ENCODE measurements at places on chromosomes 1 and 21.

DNA sequence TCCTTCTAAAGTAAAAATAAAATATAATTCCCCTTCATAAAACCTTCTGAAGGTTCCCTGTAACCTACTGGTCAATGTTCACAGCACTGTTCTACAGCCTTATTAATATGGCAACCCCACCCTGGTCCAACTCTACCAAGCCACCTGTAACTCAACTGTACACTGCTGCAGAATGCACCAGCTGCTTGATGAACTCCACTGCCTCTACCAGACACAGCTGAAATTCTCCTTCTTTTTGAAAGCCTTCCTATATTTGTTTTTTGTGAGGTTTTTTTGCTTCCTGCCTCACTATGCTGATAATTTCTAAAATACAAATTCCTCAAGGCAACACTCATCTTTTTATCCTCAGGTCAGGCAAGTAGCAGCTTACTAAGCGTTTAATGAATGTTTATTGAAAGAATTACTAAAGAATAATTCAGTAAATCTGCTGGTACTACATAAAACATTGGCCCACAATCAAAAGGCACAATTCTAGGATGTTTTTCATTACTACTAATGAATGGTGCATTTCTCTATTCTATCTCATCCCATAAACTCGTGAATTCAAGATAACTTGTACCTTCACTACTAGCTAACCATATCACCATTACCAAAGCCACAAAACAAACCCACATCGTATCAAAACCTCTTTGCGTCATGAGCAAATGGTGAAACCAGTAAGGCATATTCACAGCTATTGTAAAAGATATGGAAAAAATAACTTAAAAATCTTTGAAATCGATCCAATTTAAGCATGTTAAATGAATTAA lies 2.4 kb downstream of the SSX2IP start:
- no peak for DNase-seq

DNA sequence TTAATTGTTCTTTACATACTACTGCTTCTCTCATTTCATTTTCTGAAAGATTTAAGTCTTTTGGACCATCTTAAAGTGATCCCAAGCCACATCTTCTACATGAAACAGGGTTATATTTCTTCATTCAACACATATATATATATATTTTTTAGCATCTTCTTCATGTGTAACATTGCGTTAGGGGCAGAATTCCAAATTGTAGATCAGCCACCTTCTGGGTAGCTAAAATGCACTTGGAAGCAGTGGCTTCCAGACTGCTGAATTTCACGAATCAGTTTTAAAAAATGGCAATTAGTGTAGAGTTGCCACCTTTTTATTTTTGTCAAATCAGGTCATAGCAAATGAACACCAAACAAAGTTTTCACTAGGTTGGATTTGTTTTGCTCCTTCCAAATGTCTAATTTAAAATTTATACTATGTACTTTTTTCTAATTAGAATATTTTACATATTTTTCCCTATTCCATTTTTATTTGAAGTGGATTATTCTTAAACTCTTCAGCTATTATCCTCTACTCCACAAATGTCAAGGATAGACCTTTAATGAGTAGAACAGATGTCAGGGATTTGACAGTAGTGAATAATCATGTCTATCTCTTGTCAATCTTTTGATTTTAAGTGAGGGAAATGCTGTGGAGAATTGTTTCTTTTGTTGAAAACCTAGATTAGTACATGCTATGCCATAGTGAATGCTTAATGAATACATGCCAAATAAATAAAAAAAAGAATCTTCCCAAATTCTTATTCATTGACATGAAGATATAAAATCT lies 55.8 kb downstream of the DNM3 start:
- no peak for DNase-seq

DNA sequence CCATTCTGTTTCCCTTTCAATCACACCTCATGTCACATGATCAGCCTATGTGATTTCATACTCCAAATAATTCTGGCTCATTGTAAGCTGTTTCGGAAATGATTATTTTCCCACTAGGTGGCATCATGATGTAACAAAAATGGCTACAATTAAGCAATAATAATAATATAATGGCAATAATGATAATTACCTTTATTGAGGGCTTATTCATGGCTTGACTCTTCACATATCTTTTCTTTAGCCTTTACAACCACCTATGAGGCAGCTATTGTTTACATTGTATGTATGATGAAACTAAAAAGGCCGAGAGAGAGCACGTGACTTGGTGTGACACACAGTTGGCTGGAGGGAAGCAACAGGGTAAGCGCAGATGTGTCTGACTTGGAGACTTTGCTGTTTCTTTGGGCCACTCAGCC lies 12.5 kb upstream of the KPRP start:
- DNase-seq, result no peak

DNA sequence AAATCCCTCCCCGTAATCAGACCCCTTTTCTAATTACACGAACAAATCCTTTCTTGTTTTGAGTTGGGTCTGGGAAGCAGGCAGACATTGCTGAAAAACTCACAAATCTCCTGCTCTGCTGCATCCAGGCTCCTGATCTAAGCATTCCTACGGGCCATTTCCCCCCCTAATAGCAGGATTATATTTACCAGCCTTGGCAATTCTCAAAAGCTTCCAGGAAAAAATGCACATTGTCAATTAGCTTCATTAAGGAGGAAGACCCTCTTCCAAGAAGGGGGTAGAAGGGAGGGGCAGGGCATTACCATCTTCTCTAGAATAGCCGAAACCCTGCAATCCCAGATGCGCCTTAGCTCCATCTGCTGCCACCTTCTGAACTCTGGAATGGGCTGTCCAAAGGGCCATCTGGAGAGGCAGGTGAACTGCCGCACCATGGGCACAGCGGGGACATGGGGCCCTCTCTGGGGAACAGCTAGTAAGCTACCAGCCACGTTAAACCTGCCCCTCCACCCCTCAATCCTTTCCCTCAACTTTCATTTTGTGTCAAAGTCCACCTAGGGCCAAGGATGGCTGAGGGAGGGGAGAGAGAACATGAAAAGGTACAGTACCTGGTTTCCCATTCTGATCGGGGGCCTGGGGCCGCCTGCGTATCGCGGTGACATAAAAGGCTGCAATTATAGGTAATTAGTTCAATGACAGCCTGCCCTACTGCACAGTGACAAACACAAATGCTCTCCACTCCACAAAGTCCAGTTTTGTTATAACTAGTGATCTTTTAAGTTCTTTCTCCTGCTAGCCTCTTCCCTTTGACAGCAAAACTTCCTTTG lies 56.8 kb downstream of the MRPL37 start:
- no peak for DNase-seq

DNA sequence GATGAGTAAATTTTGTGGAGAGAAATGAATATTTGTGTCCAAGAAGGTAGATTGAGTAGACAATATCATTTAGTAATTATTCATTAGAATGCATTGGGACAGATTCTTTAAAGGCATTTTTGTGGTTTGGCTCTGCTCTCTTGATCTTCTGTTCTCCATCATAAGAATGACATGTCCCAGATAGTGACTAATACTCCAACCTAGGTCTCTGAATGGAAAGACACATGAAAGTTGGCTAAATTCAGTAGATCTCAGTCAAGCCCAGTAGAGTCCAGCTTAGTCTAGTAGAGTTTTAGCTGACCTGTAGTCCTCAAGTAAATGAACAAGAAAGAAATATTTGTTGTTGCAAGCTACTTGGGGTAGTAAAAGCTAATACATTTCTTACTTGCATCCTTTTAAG lies 61.8 kb upstream of the DNAH14 start:
- DNase-seq, result no peak

- DNase-seq, result no peak
Observed at GRCh38 chr1:22108339-22109105, 34.4 kb downstream of the WNT4 start.

DNA sequence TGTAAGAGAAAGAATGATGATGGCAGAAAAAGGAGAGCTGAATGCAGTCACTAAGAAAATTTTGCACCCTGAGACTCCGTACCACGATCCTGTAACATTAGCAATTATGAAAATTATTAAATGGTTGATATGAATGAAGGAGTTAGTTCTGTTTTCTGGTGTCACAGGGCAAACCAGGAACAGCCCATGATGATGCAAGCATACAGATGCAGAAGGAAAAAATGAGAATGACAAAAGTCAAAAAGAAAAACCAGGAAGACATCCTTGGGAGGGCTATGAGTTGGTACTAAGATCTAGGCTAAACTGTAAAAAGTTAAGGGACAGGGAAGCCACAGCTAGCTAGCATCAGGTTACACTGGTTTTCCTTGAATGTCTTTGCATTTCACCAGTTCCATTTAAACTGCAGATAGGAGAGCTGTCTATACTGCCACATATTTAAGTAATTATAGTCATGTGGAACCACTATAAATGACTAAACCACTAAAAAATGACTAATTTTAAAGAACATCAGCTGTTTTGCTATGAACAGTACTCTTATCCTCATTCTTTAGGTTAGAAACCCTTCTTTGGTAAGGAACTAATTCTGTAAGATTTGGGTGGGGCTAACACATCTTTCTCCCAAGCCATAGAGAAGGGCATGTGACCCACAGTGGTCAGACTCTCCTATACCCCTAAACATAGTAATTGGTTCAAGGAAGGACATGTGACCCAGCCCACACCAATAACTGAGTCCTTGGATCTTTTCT lies 11.4 kb downstream of the DOCK7 start:
- no peak for DNase-seq

GRCh38 chr1:3174487-3175247 lies 105.7 kb downstream of the PRDM16 start:
- no peak for DNase-seq

DNA sequence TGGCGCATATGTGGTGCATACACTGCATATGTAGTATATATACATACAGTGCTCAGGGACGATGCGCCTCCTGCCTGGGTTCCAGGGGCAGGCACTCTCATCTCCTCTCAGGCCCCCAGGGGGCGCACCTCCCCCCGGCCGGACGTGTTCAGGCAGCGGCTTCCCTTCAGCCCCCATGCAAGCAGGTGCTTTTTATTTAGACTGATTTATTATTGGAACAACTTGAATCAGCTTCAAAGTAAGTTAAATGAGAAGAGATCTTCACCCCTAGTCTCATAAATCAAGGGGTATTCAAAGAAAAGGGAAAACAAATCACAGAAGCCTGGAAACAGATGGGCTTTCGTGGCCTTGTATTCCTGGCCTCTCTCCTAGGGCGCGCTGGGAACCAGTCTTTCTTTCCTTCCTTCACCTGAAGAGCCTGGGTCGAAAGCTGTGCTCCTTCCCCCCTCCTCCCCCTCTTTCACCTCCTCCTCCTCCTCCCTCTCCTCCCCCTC lies 64.6 kb downstream of the UBIAD1 start:
- peak; percentile 64 for DNase-seq

GRCh38 chr1:83673312-83673711 lies 325.6 kb downstream of the TTLL7 start:
- DNase-seq, result peak; percentile 12

- no peak for DNase-seq
Observed at GRCh38 chr1:38746402-38746935, 113.1 kb downstream of the RRAGC start.

DNA sequence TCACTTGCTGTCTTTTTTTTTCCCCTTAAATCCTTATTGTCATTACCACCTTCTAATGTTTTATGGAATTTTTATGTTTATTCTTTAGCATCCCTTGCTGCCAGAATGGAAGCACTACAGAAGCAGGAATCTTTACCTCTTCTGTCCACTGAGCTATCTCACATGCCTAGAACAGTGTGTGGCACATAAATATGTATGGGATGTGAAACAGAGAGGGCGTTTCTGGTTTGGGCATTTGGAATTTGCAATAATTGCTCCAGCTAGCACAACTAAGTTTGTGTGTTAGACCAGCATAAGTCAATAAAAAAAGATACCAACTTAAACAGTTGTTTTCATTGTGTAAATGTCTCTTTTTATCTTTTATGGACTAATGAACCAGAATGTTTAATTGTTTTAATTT lies 330.8 kb downstream of the DISC1 start:
- DNase-seq, result no peak

DNA sequence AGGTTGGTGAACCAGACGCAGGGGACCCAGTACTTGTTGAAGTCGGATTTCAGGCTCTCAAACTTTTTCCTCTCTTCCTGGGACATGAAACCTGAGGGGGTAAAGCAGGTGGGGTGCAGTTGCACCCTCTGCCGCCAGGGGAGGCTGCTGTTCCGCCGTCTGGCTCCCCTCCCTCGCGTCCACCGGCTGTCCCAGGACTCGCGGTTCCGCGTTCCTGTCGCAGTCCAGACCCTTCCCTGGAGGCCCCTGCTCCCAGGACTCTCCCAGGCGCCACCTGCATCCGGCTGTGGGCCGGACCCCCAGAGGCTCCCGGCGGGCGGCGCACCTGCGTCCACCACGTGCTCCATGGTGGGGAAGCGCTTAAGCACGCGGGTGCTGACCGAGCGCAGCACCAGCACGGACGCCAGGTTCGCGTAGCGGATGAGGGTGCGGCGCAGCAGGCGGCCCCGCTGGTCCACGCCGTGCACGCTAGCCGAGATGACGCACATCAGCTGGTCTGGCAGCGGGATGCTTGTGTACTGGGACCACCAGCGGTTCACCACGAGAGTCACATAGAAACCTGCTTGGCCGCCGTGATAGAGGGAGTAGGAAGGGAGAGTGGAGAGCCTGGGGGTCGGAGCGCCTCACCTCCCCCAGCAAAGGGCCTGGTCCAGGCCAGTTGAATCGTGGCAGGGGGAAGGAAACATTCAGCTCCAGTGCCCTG lies 1.7 kb downstream of the BEST4 start:
- DNase-seq, result peak; percentile 78

GRCh38 chr1:57157818-57158603 lies 192.2 kb upstream of the C8B start:
- no peak for DNase-seq

GRCh38 chr21:33067457-33067856 lies 2.5 kb upstream of the OLIG1 start:
- DNase-seq, result no peak

DNA sequence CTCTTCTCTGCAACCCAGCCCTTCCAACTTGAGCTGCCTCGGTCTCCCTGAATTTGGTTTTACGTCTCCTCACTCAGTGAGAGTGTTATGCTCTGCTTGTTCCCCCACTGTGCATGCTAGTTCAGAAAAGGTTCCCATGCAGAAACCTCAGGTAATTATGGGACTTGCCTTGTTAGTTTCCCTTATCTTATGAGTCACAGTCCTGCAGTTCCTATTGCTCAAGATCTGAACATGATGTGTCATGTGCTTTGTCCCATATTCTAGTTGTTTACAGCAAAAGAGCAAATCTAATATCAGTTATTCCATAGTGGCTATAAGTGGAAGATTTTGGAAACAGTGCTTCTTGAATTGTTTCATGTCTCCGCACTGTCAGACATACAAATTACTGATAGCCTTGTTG lies 74.4 kb downstream of the DUSP10 start:
- DNase-seq, result peak; percentile 44

Measured in activated CD4-positive, alpha-beta T cell treated with anti-CD3 and anti-CD28 coated beads, Interleukin-2, amount 50 U/mL, for 16 hours (primary cell).